Caco-2 (cell line): ENCODE measurements at places on chromosomes 11 and 22.

- DNase-seq, result no peak
Measured at GRCh38 chr11:83676056-83676601, 390.0 kb upstream of the CCDC90B start.

DNA sequence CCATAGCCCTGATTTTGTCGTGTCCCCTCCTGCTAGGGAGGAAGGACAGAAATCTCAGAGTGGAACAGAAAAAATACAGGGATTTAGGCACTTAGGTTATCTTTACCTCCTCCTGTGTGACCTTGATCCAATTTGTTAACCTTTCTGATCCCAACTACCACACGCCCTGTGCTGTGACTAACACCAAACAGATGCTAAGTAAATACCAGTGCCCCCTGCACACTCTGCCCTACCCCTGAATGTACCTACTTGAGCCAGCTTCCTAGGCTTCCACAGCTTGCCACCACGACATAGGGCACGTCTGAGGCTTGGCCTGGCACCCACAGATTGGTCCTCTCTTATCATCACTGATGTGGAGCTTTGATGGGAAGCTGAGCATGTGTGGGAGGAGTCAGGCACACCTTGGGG lies 9.2 kb downstream of the MYO18B start:
- no peak for DNase-seq

DNA sequence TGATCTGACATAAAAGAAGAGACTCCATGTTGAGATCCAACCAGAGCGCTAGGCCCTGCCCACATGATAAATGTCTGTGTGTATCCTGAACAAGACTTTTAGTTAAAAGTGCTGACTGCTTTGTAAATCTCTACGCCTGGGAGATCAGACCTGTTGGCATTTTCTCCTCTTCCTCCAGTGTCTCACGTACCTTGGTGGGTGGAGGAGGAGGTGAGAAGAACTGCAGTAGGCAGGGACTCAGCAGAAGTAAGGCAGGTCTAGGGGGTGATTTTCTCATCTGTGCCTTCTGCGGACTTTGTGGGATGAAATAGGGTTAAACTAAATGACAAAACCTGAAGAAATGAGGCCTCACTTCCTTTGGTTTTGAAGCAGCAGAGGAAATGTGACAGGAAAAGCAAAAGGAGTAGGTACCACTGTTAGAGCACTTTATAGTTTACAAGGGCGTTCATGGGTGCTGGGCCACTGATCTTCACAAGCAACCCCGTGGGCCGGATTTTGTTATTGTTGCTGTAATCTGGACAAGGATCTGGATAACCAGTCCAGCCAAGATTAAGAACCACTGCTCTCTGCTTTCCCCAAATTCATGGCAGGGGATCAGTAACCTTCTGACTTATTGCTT lies 36.7 kb upstream of the PLET1 start:
- no peak for DNase-seq

- peak; percentile 75 for DNase-seq
Measured at GRCh38 chr11:1546536-1547466, 25.3 kb downstream of the DUSP8 start.

GRCh38 chr11:134637091-134638015 lies 225.3 kb upstream of the B3GAT1 start:
- no peak for DNase-seq

- DNase-seq, result no peak
Measured at GRCh38 chr11:60431251-60431650, 1.9 kb downstream of the MS4A5 start.

- no peak for DNase-seq
Measured at GRCh38 chr22:33352768-33353167, 294.6 kb upstream of the SYN3 start.

- no peak for DNase-seq
Measured at GRCh38 chr11:22555881-22556280, 69.7 kb downstream of the FANCF start.
